ENCODE measurements at places on chromosomes 13 and 19. TPM values are rescaled to one million over a fixed set of nuclear protein-coding genes. Genes with fewer than 3 reads are reported as not detected.
A peak's percentile ranks its signal among the peaks of the same experiment; 100 is the strongest.

The GMIP gene
- total RNA-seq, result 13.4 TPM

GRCh38 chr13:36834299-36834698 lies 15.3 kb downstream of the RFXAP start:
- no peak for DNase-seq
- peaks cover 2% of the 10 kb centered on the region for H3K4me1 ChIP-seq
- no peak overlapping the region for H3K4me3 ChIP-seq

- no peaks in the 10 kb centered on the region for H3K27me3 ChIP-seq
- no peaks in the 10 kb centered on the region for H3K4me1 ChIP-seq
- H3K27ac ChIP-seq, result no peak overlapping the region
- H3K4me3 ChIP-seq, result no peak overlapping the region
- peaks cover 29% of the 10 kb centered on the region for H3K36me3 ChIP-seq
Observed at GRCh38 chr13:19606152-19606551, 27.3 kb upstream of the MPHOSPH8 start.

DNA sequence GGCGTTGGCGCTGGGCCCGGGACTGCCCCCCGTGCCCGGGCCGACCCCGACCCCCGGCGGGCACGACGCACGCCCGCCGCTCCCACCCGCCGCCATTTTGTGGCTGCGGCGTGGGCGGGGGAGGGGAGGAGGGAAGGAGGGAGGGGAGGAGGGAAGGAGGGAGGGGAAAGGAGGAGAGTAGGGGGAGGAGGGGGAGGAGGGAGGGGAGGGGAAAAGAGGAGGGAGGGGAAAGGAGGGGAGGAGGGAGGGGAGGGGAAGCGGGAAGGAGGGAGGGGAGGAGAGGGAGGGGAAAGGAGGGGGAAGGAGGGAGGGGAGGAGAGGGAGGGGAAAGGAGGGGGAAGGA lies at the start of gene BTBD2:
Gene BTBD2 (minus strand): TSS at position 107 of the 343 bp plus-strand sequence. CDS start 11 bp downstream, at position 96.
- no peak for DNase-seq
- H3K27me3 ChIP-seq, result no peaks in the 10 kb centered on the region
- no peak within 1 kb of the TSS for H3K27ac ChIP-seq
- H3K36me3 ChIP-seq, result peaks cover 21% of the 10 kb centered on the region

The ZNF728 gene
- total RNA-seq, result not detected

GRCh38 chr19:29840066-29840950 lies 28.5 kb downstream of the CCNE1 start:
- no peak overlapping the region for H3K4me3 ChIP-seq
- H3K27me3 ChIP-seq, result no peaks in the 10 kb centered on the region
- no peaks in the 10 kb centered on the region for H3K4me1 ChIP-seq
- no peak overlapping the region for H3K27ac ChIP-seq
- no peaks in the 10 kb centered on the region for H3K36me3 ChIP-seq

DNA sequence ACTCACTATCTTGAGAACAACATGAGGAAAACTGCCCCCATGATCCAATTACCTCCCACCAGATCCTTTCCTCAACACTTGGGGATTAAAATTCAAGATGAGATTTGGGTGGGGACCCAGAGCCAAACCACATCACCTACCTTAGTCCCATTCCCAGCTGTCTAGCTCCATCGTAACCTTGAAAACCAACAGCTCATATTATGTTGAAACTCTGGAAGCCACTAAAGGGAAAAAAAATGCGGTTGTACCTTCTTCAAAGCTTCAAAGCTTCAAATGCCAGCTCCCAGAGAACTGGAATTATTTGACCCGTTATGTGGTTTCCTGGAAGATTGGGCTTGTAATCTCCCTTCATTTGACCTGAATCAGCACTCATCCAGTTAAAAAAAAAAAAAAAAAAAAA lies 223.1 kb upstream of the GPC6 start:
- H3K36me3 ChIP-seq, result no peaks in the 10 kb centered on the region
- H3K27ac ChIP-seq, result no peak overlapping the region
- no peak for DNase-seq

GRCh38 chr13:24251525-24251924 lies 57.9 kb upstream of the C1QTNF9 start:
- H3K27ac ChIP-seq, result no peak overlapping the region
- no peak for DNase-seq
- H3K4me1 ChIP-seq, result no peaks in the 10 kb centered on the region
- no peaks in the 10 kb centered on the region for H3K27me3 ChIP-seq
- no peak overlapping the region for H3K4me3 ChIP-seq
- H3K36me3 ChIP-seq, result peaks cover 13% of the 10 kb centered on the region

The CPB2 gene
- not detected for total RNA-seq

The SHANK1 gene
- 1.4 TPM for total RNA-seq

- H3K36me3 ChIP-seq, result no peaks in the 10 kb centered on the region
- H3K27ac ChIP-seq, result no peak overlapping the region
- no peak for DNase-seq
- H3K27me3 ChIP-seq, result no peaks in the 10 kb centered on the region
Observed at GRCh38 chr19:48303866-48304265, 21.5 kb upstream of the EMP3 start.

- H3K36me3 ChIP-seq, result peaks cover 2% of the 10 kb centered on the region
- no peak overlapping the region for H3K4me3 ChIP-seq
- H3K4me1 ChIP-seq, result no peaks in the 10 kb centered on the region
- peaks cover 20% of the 10 kb centered on the region for H3K27me3 ChIP-seq
Observed at GRCh38 chr19:27751044-27751391, 1461.9 kb downstream of the UQCRFS1 start.

DNA sequence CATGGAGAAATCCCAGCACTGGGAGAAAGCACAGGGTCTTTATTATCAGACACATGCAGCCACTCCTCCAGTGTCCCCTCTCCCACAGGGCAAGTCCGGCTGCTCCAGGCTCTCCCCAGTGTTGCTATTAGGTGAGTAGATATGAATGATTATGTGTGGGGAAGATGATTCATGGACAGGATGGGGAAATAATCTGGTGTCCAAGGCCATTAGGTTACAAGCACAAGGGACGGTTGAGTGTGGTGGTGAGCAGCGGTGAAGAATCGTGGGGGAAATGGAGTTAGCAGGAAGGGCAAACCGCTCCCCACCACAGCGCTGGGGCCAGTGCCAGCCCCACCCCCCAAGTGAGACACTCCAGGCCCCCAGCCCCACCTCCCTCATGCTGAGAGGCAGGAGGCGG lies 19.0 kb downstream of the CD177 start:
- no peaks in the 10 kb centered on the region for H3K27me3 ChIP-seq
- no peak for DNase-seq
- no peak overlapping the region for H3K4me3 ChIP-seq

The CNFN gene
- total RNA-seq, result 8.8 TPM

DNA sequence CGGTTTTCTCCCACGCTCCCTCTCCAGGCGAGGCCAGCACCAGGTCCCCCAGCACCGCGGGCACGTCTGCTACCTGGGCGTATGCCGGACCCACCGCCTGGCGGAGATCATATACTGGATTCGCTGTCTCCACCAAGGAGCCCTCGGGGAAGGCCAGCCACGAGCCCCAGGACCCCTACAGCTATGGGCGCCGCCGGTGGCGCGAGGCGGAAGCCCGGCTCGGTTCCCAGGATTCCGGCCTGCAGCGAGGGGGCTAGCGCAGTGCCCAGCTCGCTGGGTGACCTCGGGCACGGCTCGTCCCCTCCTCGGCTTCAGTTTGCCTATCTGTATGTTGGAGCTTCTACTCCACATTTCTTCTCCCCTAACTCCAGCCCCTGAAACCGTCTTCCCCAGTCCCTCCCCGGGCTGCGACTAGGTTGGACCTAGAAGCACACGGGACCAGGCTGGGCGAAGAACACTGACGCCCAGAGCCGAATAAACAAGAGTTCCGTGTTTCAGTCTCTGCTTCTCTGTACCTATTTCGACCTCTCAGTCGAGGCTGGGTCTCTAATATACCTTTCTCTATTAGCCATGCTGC lies 749 bp upstream of the CPT1C start:
- peaks cover 52% of the 10 kb centered on the region for H3K36me3 ChIP-seq
- H3K4me1 ChIP-seq, result peaks cover 10% of the 10 kb centered on the region
- no peak for DNase-seq
- no peak overlapping the region for H3K27ac ChIP-seq
- peak overlapping the region; percentile 83 for H3K4me3 ChIP-seq

GRCh38 chr19:14073925-14074838 lies 1.6 kb downstream of the MISP3 start:
- H3K27me3 ChIP-seq, result peaks cover 14% of the 10 kb centered on the region
- DNase-seq, result no peak
- no peak overlapping the region for H3K27ac ChIP-seq
- H3K4me1 ChIP-seq, result no peaks in the 10 kb centered on the region
- H3K4me3 ChIP-seq, result peak overlapping the region; percentile 73

DNA sequence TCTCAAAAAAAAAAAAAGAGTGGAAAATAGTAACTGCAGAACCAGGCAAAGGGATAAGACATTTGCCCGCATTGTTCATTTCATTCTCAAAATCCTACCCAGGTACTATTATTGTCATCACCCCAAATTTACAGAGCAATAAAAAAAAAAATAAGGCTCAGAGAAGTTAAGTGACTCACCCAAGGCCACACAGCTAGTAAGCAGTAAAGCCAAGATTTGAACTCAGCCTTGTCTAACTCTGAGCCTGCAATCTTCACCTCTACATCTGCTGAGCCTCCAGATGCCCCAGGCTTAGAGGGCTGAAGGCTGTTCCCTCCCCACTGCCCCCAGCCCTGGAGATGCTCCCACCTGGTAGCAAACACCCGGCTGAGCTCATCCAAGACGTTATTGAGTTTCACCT lies 61.0 kb downstream of the UNC13A start:
- H3K4me3 ChIP-seq, result no peak overlapping the region
- H3K36me3 ChIP-seq, result peaks cover 36% of the 10 kb centered on the region
- no peak for DNase-seq
- H3K27me3 ChIP-seq, result no peaks in the 10 kb centered on the region
- no peak overlapping the region for H3K27ac ChIP-seq

DNA sequence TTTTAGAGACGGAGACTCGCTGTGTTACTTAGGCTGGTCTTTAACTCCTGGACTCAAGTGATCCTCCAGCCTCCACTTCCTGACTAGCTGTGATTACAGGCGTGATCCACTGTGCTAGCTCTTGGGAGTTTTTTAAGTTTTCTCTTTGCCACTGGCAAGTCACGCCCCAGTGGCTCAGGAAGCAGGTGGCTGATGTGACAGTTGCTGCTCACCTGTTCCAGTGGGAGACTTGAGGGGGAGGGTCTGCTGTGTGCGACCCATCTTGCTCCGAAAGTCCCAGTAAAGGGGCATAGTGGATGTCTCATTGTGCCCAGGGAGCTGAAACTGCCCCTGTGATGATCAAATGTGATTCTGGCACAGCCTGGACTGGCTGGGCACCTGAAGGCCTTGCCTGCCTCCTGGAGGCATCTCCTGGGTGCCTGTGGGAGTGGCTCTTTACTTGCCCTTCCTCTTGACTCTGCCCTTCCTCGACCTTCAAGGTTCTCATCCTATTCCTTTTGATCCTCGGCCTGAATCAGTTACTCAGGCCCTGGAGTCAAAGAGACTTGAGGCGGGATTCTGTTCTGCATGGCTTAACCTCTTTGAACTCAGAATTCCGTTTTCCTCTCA lies 7.8 kb downstream of the SMARCA4 start:
- H3K4me1 ChIP-seq, result no peaks in the 10 kb centered on the region
- DNase-seq, result no peak
- H3K27ac ChIP-seq, result no peak overlapping the region

- H3K36me3 ChIP-seq, result no peaks in the 10 kb centered on the region
- no peaks in the 10 kb centered on the region for H3K4me1 ChIP-seq
- no peak overlapping the region for H3K4me3 ChIP-seq
- DNase-seq, result no peak
- H3K27ac ChIP-seq, result no peak overlapping the region
Observed at GRCh38 chr13:96835546-96835945, 158.7 kb downstream of the OXGR1 start.

The TRAPPC2B gene
- 12.4 TPM for total RNA-seq

GRCh38 chr19:44051650-44052402 lies at the start of gene ZNF223:
ZNF223 (plus strand) TSS chr19:44052036; CDS start chr19:44055177, 3,141 bp downstream.
- H3K27me3 ChIP-seq, result no peaks in the 10 kb centered on the region
- peak; percentile 97 for DNase-seq
- H3K4me3 ChIP-seq, result peak within 1 kb of the TSS; percentile 99

DNA sequence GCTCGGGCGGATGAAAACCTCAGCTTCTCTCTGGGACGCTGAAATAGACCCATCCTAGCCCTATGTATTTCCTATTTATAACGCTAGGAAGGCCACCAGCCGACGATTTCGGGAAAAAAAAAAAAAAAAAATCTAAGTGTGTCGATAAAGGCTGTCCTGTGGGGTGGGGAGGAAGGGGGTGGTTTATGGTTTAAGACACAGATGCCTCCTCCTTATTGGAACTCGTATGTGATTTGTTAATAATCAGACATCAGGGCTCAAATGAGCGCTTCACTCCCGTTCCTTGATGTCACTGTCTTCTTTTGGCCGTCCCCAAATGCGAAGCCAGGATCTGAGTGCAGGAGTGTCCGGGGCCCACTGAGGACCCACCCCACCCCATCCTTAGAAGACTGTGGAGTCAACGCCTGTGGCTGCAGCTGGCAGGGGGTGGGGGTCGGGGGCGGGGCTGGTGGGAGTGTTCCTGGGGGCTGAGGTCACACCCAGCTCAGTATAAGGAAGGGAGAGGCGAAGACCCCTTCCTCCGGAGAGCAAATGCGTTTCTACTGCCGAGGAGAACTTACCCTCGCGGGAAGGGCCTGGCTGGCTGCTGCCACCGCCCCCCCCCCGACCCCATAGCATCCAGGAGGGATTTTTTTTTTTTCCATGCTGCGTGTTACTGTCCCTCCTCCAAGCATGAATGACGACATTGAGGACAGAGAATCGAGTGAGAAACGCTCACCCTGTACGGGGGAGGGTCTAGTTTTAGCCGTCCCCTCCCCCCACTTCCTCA lies 971 bp downstream of the ATCAY start:
- H3K4me1 ChIP-seq, result no peaks in the 10 kb centered on the region
- H3K27ac ChIP-seq, result no peak overlapping the region
- peak; percentile 59 for DNase-seq
- H3K36me3 ChIP-seq, result peaks cover 5% of the 10 kb centered on the region
- peak overlapping the region; percentile 72 for H3K4me3 ChIP-seq

- no peaks in the 10 kb centered on the region for H3K27me3 ChIP-seq
- H3K4me1 ChIP-seq, result 0 out of 2 replicates have a peak, but pooled peaks cover 2% of the 10 kb centered on the region
- no peaks in the 10 kb centered on the region for H3K36me3 ChIP-seq
- H3K27ac ChIP-seq, result no peak overlapping the region
Observed at GRCh38 chr19:14369399-14370168, 11.7 kb upstream of the ADGRE5 start.

DNA sequence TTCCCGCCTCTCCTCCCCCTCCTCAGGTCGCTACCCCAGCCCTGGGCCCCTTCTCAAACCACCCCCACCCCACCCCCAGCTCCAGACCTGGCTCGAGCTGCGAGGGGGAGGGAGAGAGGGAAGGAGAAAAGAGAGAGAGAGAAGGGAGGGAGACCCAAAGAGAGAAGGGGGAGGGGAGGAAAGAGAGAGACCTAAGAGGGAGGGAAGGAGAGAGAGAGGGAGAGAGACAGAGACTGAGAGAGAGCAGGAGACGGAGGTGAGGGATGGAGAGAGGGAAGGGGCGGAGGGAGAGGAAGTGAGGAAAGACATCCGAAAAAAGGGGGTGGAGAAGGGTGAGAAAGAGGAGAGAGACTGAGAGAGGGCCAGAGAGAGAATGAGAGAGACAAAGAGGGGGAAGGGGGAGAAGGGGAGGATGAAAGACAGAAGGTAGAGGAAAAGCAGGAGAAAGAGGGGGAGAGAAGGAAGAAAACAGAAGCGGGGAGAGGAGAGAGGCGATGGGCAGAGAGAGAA lies 2.0 kb upstream of the SPACA6 start:
- H3K4me1 ChIP-seq, result no peaks in the 10 kb centered on the region
- no peaks in the 10 kb centered on the region for H3K27me3 ChIP-seq
- peaks cover 4% of the 10 kb centered on the region for H3K36me3 ChIP-seq
- H3K27ac ChIP-seq, result no peak overlapping the region

- H3K4me1 ChIP-seq, result no peaks in the 10 kb centered on the region
- peaks cover 7% of the 10 kb centered on the region for H3K36me3 ChIP-seq
- no peak for DNase-seq
- H3K27me3 ChIP-seq, result no peaks in the 10 kb centered on the region
- no peak overlapping the region for H3K4me3 ChIP-seq
Observed at GRCh38 chr13:51714663-51715168, 89.2 kb downstream of the DHRS12 start.

- no peak overlapping the region for H3K27ac ChIP-seq
- DNase-seq, result no peak
- no peaks in the 10 kb centered on the region for H3K27me3 ChIP-seq
- H3K4me1 ChIP-seq, result no peaks in the 10 kb centered on the region
- H3K4me3 ChIP-seq, result no peak overlapping the region
Observed at GRCh38 chr13:20780317-20780716, 6.6 kb upstream of the EEF1AKMT1 start.

All from H9 (cell line).